DMS153 (cell line): ENCODE measurements at places on chromosomes 6 and 20.

- DNase-seq: no peak
Measured at GRCh38 chr6:167532410-167533288, 207.8 kb downstream of the TTLL2 start.

GRCh38 chr6:150549007-150549406 lies 50.7 kb upstream of the PLEKHG1 start:
- no peak for DNase-seq

DNA sequence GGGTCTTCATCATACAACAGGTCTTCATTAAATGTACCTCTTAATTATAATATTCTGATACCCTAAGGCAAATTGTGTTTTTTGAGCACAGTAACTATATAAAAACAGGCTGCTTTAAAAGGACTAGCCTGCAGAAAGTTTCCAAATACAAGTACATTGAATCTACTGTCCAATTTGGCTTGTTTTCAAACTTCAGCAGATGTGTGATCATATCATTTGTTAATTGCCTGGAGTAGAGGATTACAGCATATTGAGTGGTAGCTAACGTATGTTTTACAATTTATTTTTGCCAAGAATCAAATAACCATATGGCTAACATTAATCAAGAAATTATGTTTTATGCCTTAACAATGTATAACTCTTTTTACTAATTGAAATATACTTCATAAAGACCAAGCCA lies 12.6 kb downstream of the TINAG start:
- no peak for DNase-seq

GRCh38 chr6:108877046-108877751 lies 29.0 kb downstream of the ARMC2 start:
- DNase-seq: no peak

GRCh38 chr20:13037727-13038126 lies 29.0 kb downstream of the SPTLC3 start:
- no peak for DNase-seq

- DNase-seq: no peak
Measured at GRCh38 chr6:153263489-153263888, 132.4 kb upstream of the RGS17 start.

- no peak for DNase-seq
Measured at GRCh38 chr6:33081098-33081824, 5.5 kb downstream of the HLA-DPB1 start.

DNA sequence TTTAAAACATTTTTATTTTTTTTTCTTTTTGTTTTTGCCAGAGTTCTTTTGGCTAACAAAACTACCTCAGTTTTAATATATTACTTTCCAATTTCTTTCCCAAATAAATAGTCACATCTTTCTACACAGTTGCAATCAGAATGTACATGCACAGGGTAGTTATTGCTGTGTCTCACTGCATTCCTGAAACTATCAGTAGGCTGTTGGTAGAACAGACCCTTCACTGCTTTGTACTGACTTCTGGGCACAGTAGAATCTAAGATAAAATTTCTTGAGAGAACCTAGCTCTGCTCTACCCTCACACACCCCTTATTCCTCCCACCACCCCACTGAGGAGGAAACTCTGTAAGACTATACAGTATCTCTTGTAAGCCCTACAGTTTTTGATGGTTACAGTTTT lies 19.9 kb downstream of the TPX2 start:
- DNase-seq: no peak

DNA sequence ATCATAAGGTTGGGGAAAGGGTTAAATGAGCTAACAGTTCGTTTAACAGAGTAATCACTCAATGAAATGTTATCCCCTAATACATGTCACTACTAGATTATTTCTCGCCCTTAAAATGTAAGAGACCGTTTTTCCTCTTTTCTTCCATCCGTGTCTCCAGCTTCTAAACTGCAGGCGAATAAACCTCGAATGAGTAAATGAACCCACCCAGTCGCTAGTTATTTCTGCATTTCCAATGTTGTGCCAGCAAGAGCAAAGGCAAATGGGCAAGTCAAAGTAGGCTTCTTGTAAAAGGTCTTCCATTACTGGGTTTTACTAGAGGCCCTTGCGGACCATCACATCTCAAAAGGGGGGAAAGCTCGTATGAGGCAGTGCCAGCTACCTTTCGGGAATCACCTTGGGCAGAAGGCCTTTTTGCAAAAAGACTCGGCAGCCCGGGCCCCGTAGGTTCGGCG lies 400 bp upstream of the SMAP1 start:
- no peak for DNase-seq

DNA sequence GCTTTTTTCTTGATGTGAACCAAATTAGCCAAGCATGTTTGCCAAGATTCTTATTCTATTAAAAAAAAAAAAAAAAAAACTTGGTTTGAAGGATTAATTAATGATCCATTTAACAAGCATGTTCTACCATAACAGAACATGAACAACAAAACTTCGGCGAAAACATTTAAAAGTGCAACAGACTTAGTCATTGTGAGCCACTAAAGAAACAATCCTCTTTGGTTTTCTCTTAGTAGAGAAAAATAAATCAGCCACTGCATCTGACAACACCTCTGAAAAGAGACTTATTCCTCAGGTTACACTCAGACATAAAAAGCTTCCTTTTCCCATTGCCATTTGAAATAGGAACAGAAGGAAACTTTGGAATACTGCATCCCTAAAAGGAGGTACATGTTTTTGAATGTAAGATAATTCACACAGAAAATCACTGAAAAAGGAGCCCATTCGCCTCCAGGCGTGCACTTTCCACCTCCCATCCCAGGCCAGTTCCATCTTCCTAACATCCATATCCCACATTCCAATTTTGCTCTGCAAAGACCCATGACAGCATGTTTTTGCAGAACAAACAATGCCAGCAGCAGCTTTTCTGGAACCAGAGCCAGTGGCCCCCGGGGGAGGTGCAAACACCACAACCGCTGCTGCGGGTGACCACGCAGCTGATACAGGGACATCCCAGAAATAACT lies 79.5 kb downstream of the ZMYND8 start:
- no peak for DNase-seq

- DNase-seq: no peak
Measured at GRCh38 chr6:107657373-107657754, 166.7 kb downstream of the SCML4 start.

- DNase-seq: no peak
Measured at GRCh38 chr6:15239616-15240364, 6.1 kb upstream of the JARID2 start.

DNA sequence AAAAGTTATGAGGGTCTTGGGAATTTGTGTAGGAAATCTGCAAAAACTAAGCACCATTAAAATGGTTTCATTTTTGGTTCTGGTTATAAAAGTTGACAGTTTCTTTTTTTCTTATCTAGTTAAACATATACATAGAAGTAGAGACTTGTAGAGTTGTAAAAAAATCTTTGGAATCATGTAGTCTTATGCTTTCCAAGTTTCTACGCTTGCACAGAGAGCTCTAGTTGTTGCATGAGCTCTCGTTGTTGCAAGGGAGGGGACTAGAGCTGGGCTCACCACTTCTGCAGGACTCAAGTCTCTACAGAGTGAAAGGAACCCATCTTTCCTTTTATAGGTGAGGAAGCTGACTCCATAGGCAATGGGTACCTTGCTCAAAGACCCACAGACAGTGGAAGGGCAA lies 21.6 kb upstream of the CCN2 start:
- no peak for DNase-seq

DNA sequence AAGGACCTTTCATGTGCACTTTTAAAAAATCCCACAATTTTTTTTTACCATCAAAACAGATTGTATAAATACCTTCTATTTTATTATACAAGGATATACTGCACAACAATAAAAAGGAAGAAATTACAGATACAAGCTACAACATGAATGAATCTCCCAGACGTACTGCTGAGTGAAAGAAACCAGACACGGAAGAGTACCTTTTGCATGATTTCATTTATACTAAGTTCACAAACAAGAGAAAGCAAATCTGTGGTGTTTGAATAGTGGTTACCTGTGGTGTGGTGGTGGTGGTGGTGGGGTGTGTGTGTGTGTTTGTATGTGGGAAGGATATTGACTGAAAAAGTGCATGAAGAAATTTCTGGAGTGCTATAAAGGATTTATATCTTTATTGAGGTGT lies 6.8 kb upstream of the PLCB4 start:
- no peak for DNase-seq

DNA sequence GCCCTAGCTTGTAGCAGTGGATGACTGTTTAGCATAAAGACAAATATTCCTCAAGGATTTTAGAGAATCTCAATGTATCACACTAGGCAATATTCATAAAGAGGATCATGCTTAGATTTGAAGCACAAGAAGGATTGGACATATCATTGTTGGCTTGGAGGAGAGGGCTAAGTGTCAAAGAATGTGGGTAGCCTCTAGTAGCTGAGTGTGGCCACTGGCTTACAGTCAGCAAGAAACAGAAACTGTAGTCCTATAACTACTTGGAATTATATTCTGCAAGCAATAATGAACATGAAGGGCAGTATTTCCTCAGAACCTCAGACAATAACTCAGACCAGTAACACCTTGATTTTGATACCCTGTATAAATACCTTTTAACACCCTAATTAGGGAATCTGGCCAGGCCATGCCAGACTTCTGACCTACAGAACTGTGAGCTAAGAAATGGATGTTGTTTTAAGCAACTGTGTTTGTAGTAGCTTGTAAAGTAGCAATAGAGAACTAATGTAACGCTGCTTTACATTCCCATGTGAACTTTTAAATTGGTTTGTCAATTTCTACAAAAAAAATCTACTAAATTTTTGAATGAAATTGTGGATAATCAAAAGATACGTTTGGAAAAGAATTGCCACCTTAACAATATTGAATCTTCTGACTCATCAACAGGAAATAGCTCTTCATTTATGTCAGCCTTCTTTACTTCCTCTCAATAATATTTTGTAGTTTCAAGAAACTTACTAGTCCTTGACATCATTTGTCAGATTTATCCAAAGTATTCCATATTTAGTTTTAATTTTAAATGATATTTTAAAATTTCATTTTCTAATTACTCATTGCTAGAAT lies 65.2 kb upstream of the RSPO3 start:
- no peak for DNase-seq

- DNase-seq: no peak
Measured at GRCh38 chr20:56733967-56734366, 104.9 kb downstream of the TFAP2C start.

DNA sequence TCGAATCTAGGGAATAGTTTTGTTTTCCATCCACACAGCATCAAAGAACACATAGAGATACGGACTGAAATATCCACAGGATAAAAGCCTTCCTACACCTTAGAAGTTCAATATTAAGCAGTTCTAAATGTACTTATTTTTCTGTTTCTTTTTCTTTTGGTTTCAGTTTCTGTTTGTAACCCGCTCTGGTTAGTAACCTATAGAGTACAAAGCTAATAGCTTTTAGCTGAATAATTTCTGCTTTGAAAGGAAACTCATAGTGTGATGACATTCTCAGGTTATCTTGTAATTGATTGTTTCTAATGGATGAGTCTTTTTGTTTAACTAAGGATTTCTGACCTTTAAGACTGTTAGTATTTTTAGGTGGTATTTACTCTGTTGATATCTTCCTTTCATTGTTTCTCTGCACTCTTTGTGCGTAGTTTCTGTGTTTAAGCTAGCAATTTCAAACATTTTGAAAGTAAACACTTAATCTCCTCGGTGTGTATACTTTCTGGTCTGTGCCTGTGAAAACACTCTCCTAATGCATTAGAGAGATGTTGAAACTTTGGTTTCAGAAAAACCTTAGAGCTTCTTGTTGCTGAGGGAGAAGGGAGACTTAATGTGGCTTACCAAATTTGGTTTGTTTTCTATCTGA lies 385.5 kb downstream of the HDGFL1 start:
- DNase-seq: no peak

DNA sequence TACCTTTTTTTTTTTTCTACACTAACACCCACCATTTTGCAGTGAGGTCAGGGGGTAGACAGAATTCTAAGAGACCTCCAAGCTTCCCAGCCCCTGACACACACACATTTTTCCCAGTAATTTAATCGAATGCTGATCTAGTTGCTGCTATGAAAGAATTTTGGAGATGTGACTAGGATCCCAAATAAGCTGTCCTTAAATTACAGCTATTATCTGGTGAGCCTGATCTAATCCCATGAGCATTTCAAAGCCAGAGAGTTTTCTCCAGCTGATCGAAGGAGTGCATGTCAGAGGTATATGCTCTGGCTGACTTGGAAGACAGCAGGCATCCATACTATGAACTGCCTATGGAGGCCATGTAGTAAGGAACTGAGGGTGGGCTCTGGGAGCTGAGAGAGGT lies 503.8 kb upstream of the MARCKS start:
- DNase-seq: no peak

- DNase-seq: no peak
Measured at GRCh38 chr6:117174835-117175360, 90.5 kb upstream of the VGLL2 start.

DNA sequence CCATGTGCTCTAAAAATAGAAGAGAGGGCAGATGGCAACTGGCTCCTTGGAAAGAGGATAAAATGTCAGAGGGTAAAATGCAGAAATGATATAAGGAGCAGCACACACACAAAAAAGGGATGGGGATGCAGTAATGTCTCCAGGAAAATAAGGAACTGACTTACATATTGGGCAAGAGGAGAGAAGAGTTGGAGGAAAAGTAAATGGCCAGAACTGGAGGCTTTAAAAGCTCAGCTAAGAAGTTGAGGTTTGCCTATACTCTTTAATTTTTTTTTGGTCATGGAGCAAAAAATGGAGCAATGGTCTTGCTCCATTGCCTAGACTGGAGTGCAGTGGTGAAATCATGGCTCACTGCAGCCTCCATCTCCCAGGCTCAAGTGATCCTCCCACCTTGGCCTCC lies 93.7 kb downstream of the SULF2 start:
- no peak for DNase-seq

- DNase-seq: no peak
Measured at GRCh38 chr6:53433261-53433950, 84.7 kb upstream of the ELOVL5 start.

GRCh38 chr6:46411456-46412197 lies 79.6 kb downstream of the RCAN2 start:
- DNase-seq: no peak

- no peak for DNase-seq
Measured at GRCh38 chr6:13404228-13404891, 76.0 kb upstream of the TBC1D7 start.

DNA sequence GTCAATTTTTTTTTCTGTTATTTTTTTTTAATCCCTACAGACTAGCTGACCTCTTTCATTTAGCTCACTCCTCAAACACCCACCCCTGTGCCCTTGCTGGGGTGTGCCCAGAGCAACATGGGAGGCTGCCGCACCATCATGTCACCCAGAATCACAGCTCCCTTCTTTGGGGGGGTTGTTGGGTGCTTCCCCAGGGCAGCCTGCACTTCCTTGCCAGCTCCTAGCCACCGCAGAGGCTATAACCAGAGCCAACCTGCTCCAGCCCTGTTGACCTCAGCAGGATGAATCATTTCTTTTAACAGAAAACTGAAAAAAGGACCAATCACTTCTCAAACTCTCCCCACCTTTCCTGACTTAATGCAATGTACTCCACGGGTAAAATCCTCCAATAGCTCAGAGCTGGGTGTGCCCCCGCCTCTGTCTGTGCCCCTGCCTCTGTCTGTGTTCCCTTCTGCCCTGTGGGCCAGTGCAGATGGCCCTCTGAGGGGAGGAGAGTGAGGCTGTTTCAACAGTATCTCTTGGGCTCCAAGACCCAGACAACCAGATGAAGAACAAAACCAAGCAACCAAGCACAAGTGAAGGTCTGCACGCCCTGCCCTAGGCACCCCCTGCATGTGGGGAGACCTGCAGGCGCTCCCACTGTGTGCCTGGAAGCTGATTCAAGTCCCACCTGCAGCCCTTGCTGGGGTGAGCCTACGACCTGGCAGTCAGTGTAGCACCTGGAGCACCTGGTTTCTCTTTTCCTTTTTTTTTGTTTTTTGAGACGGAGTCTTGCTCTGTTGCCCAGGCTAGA lies 67.7 kb downstream of the PYGB start:
- DNase-seq: no peak
